Nephron progenitor cell (in vitro differentiated cells): ENCODE measurements at places on chromosomes 1 and 21.
A peak's percentile ranks its signal among the peaks of the same experiment; 100 is the strongest.

DNA sequence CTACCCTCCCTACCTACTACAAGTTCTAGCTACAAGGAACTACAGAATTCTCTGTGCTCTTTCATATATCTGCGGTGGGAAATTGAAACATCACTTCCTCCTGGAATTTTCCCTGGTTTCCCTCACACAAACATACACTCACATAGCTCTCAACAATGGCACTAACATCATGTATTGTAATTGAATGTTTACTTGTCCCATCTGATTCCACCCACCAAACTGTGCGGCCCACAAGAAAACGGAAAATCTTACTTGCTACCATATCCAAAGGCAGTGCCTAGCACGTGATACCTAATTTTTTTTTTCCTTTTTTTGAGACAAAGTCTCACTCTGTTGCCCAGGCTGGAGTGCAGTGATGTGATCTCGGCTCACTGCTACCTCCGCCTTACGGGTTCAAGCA is 33.9 kb downstream of the NDC1 start:
- no peak for DNase-seq

GRCh38 chr1:199936441-199936840 is 91.1 kb upstream of the NR5A2 start:
- DNase-seq: no peak

DNA sequence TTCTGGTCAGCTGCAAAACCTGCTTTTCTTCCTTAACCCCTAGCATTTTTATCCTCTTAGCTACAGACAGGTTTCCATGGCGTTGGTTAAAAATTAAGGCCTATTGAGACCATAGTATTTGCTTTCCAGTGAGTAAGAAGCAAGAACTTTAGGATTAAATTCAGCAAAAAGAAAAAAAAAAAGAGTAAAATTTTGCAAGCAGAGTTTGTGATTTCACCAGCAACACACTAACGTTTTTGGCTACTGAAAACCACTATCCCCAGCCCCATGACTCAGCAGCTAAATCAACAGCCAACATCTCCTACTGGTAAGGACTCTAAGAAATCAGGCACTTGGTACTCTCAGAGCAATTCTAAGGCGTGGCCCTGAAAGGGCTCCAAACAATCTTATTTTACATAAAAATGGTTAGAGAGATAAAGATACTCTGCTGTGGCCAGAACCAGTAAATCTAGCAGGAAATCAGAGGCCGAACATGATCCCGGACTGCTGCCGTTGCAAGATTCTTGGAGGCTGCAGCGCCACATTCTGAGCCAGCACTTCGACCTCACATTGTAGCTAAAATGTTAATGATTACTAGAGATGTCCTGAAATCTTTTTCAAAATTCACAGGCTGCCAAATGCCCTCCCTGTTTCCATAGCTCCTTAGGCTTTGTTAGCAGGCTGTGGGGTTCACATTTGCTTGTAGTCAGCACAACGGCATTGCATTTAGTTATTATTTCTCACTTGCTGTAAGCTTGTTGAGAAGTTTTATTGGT is 1.6 kb upstream of the ENO1 start:
- DNase-seq: no peak

GRCh38 chr1:51926171-51926812 is 47.8 kb upstream of the NRDC start:
- DNase-seq: no peak

DNA sequence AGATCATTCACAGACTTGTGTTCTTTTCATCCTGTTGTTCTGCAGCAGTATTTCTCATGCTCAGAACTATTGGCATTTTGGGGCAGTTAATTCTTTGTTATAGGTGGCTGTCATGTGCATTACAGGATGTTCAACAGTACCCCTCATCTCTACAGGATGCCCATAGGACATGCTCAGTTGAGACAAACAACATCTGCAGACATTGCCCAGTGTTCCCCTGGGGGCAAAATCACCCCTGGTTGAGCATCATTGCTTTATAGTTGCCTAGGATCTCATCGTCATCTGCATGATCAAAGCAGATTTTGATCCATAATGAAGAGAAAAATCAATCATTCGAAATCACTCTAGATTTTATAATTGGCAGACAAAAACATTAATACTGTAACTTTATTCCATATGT is 222.5 kb upstream of the CACYBP start:
- DNase-seq: no peak

DNA sequence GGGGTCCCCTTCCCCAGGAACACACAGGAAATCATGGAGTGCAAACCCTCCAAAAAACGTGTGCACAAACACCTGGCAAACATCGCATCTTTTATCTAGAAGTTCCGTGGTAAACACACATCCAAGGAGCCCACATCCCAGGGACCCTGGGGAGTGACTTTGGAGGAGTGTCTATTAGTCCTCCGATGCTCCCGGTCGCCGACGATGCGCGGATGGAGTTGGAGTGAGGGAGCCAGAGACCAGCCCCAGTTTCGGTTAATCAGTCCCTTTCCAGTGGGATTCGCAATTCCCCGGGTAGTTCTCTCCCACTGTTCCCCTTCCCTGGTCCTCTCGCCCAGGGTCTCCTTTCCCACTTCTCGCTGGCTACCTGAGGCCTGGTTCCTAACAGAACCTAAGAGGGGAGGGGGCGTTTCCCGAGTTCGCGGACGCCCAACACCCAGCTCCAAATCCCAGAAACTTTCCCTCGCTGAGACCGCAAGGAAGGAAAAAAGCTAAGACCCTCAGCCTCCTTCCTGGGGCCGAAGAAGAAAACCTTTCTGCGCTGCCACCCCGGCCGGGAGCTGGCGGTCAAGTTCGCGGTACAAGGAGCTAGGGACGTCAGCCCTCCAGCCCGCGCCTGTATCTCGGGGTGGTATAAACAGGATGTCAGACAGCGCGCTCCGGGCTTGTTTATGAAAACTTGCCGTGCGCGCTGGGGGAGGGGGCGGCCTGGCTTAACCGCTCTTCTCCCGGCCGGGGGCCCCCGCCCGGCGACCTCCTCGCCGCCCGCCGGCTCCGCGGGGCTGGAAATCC is 787 bp downstream of the JAK1 start:
- DNase-seq: peak; percentile 51

- no peak for DNase-seq
Measured at GRCh38 chr1:60504206-60504840, 430.8 kb upstream of the C1orf87 start.

- DNase-seq: no peak
Measured at GRCh38 chr1:165647517-165647916, 16.5 kb downstream of the MGST3 start.

DNA sequence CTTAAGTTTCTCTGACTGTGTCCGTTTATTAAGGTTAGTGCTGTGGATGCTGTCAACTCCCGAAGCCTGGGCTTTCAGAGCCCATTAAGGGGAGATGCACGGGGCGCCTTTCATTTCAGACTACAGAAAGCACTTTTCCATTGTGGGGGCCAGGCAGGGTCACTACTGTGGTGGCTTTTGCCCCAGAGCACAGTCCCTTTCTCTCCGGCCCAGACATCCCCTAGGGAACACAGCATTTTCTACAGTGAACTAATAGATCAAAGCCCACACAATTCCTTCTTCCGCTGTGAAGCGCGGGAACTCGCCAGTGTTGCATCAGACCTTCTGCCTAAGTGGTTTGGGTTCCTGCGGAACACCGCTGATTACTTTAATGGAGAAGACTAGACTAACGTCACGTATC is 26.8 kb upstream of the MAP1LC3C start:
- DNase-seq: no peak

- DNase-seq: no peak
Measured at GRCh38 chr1:170436928-170437327, 95.0 kb upstream of the GORAB start.

DNA sequence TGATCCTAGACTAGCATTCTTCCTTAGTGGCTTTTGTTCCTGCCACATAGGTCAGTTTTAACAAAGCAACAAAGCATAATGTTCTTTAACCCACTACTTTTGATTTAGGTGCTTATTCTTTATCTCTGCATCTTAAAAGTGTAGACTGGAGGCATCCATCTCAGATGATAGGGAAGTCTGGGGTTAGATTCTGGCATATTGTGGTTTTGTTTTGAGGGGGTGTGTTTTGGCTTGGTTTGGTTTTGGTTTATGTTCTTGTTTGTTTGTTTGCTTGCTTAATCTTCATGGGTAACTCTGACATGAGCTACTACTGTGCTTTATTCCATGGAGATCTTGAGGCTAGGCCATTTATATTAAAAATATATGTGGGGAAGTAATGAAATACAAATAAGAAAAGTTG is 40.3 kb upstream of the MYOCOS start:
- no peak for DNase-seq
